CD4-positive, alpha-beta T cell treated with Interleukin-4 for 4 hours (primary cell): ENCODE measurements at places on chromosomes 6 and 20.

- DNase-seq, result no peak
Observed at GRCh38 chr6:69542494-69542893, 254.3 kb downstream of the LMBRD1 start.

DNA sequence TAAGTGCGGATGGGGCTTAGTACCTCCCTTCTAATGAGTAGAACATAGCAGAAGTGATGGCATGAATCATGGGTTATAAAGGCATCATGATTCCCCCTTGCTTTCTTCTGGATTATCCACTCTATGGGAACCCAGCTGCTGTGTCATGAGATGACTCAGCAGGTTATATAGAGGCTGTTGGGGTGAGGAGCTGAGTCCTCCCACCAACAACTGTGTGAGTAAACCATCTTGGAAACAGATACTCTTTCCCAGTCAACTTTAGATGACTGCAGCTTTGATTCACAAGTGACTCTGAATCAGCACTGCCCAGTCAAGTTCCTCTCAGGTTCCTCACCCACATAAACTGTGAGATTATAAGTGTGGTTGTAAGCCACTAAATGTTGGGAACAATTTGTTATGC is 46.3 kb downstream of the FAM83B start:
- DNase-seq, result no peak

GRCh38 chr6:63683071-63683603 is 47.5 kb downstream of the PHF3 start:
- no peak for DNase-seq

- no peak for DNase-seq
Observed at GRCh38 chr6:129073691-129074395, 190.9 kb downstream of the LAMA2 start.

DNA sequence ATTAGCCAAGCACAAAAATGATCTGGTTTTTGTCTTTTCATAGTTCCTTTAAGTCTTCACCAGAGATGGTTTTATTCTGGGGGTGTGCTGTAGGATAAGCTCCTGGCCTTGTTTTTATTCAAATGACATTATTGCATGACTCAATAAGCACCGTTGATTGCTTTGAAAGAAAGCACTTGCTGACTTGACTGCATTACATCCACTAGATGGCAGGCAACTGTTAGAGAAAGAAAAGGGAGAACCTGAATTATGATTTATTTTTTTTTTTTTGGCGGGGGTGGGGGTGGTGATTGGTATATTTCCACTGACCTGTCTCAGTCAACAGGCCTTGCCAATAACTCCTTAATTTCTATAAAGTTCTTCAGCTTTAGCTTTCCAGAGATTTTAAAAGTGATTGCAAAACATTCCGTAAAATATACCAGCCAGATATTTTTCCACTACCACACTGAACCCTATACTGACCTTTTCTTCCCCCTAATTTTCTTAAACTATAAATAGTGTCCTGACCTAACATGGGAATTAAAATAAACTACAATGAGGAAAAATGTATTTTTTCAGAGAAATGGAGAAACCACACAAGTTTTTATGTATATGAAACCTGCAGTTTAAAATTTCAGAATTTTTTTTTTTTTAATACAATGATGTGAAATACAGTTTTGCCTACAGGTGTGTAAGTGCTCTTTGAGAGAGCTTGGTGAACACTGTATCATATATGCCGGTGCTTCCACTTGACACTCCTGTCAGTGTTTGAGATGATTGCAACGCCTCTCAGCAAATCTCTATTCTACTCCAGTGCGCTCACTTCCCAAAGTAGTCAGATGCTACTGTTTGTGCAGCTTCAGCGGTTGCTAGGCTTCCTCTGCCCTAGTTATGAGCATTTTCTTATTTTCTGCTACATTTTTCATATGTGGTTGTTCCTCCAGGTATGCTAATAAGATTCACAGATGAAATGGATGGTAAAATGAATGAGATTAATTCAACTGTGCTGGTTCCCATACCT is 274.3 kb downstream of the CD109 start:
- DNase-seq, result no peak

- peak; percentile 81 for DNase-seq
Observed at GRCh38 chr20:8305449-8305978, 173.4 kb downstream of the PLCB1 start.

- DNase-seq, result no peak
Observed at GRCh38 chr6:20805021-20805420, 270.8 kb downstream of the CDKAL1 start.
